ENCODE measurements at places on chromosomes 12 and 14. TPM values are rescaled to one million over a fixed set of nuclear protein-coding genes. Genes with fewer than 3 reads are reported as not detected.

The LPAR5 gene
- total RNA-seq, result 0.85 TPM

The CLEC1B gene
- not detected for total RNA-seq

The OAS3 gene
- 27.0 TPM for total RNA-seq

The GYS2 gene
- 0.05 TPM for total RNA-seq

The SOAT2 gene
- total RNA-seq, result 0.23 TPM

The KCNMB4 gene
- total RNA-seq, result 0.20 TPM

The CLBA1 gene
- total RNA-seq, result 13.3 TPM

The LYSET gene
- 30.4 TPM for total RNA-seq

The NCOR2 gene
- 234 TPM for total RNA-seq

The PTPN21 gene
- 9.8 TPM for total RNA-seq

The HCAR1 gene
- not detected for total RNA-seq
